ENCODE measurements at places on chromosomes 7 and 10. TPM values are rescaled to one million over a fixed set of nuclear protein-coding genes. Genes with fewer than 3 reads are reported as not detected.

Gene PKD2L1
- polyA plus RNA-seq = 0.08 TPM

Gene IKZF1
- polyA plus RNA-seq = 1.9 TPM

Gene CAMK2B
- polyA plus RNA-seq = 2.1 TPM

Gene IFRD1
- 39.0 TPM for polyA plus RNA-seq

Gene COL13A1
- polyA plus RNA-seq = 24.1 TPM

Gene RGS10
- polyA plus RNA-seq = 37.7 TPM

Gene HYAL4
- polyA plus RNA-seq = 0.19 TPM

Gene WEE2
- polyA plus RNA-seq = 0.29 TPM

Gene HOXA10
- 151 TPM for polyA plus RNA-seq

Gene GJC3
- polyA plus RNA-seq = 1.2 TPM

Gene NPFFR1
- 0.20 TPM for polyA plus RNA-seq

Gene UMAD1
- 20.3 TPM for polyA plus RNA-seq

Gene OGDHL
- polyA plus RNA-seq = 39.7 TPM

Gene RHEB
- polyA plus RNA-seq = 166 TPM
